WTC11 (cell line): ENCODE measurements at places on chromosomes 16 and 17.
A peak's percentile ranks its signal among the peaks of the same experiment; 100 is the strongest.

GRCh38 chr17:82188001-82188961, 24.4 kb downstream of the CCDC57 start:
- DNase-seq, result no peak

DNA sequence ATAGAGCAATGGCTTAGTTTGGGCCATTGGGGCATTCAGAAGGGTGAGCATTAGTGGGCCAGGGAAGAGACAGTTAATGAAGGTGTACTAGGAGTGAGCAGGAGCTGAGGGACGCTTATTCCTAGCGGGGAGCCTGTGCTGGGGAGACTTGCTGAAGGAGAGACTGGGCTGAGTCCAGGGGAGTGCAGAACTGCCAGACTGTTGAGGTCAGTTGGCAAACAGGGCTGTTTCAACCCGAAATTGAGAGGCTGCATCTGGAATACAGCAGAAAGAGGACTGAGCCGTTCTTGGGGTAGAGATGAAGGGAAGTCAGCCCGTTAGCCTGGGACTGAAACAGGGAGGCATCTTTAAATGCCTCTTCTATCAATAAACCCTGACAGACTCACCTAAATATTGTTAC, 33.2 kb downstream of the MAP2K6 start:
- DNase-seq, result no peak

DNA sequence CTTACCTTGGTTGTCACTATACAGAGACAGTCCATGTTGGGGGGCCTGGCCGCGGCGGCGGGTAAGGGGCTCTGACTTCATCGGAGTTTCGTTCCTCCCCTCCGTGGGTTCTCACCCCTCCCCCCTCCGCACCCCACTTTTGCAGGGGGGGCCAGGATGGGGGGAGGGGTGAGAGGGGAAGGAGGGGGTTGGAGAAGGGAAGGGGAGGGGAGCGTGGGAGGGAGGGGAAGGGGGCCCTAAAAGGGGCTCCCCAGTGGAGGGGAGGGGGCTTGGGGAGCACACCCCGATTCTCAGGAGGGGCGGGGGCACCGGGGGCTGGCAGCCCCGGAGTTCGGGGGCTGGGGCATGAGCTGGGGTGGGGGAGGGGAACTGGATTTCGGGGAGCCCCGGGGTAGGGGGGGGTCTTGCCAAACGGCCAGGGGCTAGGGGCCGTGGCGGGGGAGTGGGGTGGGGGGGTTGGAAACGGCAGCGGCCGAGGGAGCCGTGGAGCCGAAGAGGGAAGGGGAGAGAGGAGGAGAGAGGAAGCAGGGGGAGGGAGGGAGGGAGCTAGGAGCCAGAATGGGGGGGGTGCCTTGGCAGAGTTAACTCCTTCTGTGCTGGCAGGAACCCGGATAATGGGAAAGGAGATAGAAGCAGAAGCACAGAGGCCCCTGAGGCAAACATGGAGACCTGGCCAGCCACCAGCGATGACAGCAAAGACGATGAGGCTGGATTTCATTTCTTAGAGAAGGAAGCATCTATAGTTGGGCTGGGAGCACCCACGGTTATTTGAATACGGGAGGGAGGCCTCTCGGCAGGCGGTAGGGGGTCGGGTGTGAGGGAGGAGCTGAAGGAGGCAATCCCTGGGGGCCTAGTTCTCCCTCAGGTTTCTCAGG, 2.3 kb downstream of the DLG4 start:
- no peak for DNase-seq

GRCh38 chr16:14486520-14487303, 143.3 kb downstream of the PARN start:
- no peak for DNase-seq

- DNase-seq, result no peak
Observed at GRCh38 chr17:43332230-43332629, 66.6 kb upstream of the ARL4D start.

GRCh38 chr16:12703935-12704334, 99.8 kb downstream of the CPPED1 start:
- DNase-seq, result no peak

DNA sequence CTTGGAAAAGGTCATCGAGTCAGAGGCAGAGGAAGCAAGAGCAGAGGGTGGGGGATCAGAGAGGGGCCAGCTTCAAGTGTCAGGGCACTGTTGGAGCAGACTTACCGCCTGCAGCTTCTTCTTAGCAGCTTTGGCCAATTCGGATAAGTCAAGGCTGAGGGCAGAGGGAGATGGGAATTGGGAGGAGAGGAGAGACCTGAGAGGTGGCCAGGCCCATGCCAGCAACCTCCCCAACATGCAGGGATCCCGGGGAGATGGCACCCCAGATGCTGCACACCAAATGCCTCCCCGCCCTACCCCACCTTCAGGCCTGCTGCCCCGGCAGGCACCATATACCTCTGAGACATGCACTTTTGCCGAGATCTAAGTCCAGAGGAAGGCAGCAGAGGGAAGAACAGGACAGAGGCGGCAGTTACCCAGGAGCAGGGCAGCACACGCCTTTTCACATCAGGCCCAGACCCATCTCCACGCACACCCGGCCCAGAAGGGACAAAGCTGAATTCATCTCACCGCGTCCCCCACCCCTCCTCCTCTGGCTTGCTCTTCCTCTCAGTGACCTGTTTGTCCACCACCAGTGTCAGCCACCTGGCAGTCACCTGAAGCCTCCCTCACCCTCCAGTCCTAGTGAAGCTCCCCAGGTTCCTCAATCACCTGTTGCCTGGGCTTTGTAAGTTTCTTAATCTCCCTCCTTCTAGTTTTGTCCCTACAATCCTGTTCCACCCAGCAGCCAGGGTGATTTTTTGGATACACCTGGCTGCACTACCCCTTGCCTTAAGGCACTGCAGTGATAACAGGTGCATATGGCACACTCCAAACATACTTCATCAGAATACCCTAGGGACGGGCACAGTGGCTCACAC, 10.4 kb downstream of the TP53I13 start:
- DNase-seq, result no peak

GRCh38 chr17:5819396-5819795, 235.1 kb upstream of the NLRP1 start:
- DNase-seq, result no peak

DNA sequence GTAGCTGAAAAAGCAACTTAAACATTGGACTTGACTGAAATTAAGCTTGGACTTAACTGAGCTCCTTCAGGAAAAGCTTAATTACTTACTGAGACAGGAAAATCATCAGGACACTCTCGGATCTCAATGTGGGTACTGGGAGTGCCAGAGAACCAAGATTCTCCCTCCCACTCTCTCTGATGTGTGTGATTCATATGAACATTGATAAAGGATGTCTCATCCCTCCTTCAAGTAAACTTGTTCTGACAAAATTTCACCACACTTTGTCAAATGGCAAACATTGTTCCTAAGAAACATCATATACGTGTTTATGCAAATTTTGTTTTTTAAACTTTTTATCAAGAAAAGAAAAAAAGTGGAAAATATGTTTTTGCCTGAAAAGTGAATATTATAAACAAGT, 4.1 kb upstream of the SLFN5 start:
- no peak for DNase-seq

DNA sequence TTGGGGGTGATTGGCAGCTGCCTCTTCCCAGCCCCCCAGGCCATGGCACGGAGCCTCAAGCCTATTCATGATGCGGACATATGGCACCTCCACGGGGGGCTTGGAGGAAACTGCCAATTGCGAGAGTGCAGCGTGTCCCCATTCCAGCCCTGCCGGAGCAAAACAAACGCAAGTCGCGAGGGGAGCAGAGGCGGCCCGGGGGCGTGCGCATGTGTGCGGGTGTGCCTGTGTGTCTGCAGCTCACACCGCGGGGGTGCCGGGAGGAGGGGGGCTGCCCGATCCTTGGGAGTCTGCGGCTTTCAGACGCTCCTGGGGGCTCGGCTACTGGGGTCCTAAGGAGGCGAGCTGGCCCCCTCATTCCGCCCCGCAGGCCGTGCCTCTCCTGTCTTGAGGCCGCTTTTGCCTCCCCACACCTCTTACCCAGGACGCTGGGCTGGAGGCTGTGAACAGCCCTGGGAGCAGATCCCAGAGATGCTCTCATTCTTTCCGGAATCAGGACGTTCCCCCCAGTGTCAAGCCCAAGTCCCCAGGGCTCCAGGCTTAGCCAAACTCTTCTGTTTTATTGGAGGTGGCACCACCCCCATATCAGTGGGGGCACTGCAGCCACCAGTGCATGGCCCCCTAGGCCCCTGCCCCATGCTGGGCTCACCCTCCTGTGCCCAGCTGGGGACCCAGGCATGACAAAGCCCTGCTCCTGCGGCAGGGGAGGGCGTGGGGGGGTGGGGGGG, 29.1 kb downstream of the ENDOV start:
- peak; percentile 53 for DNase-seq

- DNase-seq, result no peak
Observed at GRCh38 chr16:79188115-79188738, 412.3 kb downstream of the MAF start.

DNA sequence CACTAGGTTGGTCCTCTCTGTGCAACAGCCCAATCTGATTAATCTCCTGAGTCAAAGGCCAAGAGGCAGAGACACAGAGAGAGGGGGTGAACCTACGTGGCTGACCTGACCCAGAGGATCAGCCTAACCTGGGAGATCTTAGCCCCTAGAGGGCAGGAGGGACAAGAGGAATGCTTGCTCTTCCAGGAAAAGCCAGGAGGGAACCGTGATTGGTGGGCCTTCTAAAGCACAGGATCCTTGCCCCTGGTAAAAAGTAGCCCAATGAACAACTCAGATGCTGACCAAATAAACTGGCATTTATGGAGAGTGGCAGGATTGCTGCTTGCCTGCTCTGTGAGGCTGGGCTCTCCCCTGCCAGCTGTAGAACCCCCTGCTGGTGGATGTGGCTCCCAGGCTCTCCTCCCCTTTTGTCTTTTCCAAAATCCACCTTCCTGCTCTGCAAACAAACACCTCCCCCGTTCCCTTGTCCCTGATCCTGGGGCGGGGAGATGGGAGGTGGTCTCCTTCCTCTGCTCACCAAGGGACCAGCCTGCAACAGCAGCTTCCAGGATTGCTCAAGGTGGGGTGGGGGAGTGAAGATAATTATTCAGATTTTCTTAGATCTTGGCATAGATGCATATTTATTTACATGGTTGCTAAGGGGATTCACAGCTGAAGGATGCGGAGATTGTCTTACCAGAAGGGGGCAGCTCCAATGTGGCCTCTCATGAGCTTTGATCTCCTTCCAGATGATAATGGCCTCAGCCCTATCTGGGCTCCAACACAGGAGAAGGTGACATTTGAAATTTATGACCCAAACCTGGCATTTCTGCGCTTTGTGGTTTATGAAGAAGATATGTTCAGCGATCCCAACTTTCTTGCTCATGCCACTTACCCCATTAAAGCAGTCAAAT, 71.9 kb downstream of the SDR42E1 start:
- peak; percentile 42 for DNase-seq

DNA sequence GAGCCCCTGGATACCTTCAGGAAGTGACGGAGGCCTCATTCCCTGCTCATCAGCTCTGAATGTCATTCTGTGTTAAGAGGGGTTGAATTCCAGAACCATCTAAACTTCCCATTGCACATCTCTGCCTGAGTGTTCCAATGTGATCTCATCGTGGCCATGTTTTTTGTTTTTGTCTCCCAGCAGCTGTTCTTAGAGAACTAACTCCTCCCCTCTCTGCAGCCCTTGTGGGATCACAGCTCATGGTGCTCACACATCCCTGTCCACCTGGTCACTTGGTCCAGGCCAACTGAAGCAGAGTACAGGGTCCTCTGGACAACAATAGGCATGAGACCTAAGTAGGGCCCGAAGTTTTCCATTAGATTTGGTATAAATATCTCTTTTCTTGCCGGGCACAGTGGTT, 6.0 kb upstream of the SYT17 start:
- no peak for DNase-seq

- no peak for DNase-seq
Observed at GRCh38 chr16:2904922-2905240, 6.8 kb upstream of the FLYWCH1 start.

DNA sequence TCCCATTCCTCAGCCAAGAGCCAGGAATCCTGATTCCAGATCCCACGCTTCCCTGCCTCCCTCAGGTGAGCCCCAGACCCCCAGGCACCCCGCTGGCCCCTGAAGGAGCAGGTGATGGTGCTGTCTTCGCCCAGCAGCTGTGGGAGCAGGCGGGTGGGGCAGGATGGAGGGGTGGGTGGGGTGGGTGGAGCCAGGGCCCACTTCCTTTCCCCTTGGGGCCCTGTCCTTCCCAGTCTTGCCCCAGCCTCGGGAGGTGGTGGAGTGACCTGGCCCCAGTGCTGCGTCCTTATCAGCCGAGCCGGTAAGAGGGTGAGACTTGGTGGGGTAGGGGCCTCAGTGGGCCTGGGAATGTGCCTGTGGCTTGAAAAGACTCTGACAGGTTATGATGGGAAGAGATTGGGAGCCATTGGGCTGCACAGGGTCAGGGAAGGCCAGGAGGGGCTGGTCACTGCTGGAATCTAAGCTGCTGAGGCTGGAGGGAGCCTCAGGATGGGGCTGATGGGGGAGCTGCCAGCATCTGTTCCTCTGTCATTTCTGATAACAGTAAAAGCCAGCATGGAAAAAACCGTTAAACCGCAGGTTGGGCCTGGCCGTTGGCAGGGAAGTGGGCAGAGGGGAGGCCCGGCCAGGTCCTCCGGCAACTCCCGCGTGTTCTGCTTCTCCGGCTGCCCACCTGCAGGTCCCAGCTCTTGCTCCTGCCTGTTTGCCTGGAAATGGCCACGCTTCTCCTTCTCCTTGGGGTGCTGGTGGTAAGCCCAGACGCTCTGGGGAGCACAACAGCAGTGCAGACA, at the start of gene SPN:
SPN (plus strand) TSS at position 232 of the 791 bp plus-strand sequence; CDS start at position 714, 482 bp downstream.
- no peak for DNase-seq

DNA sequence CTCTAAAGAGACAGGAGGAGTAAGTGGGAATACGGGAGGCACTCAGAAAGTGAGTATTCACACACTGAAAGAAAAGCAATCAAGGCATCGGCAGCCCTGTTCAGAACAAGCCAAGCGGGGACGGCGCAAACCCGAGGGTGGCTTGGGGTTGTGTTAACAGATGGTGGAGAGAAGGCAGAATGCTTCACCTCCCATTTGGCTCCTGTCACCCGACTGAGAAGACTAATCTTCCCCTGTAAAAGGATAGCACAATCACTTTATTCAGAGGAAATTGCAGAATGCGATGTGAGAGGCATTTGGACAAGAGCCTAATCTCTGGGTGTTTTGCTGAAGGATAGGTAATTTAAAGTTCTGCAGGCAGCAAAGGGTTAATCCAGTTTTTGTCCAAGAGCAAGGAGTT, 119.3 kb upstream of the WSCD1 start:
- no peak for DNase-seq

- DNase-seq, result no peak
Observed at GRCh38 chr16:54241525-54241924, 45.1 kb downstream of the IRX3 start.

- no peak for DNase-seq
Observed at GRCh38 chr17:75475144-75475835, 18.9 kb downstream of the TMEM94 start.

GRCh38 chr16:72794319-72794718, 253.6 kb downstream of the ZFHX3 start:
- DNase-seq, result no peak

GRCh38 chr17:13378361-13378760, 223.4 kb downstream of the HS3ST3A1 start:
- DNase-seq, result no peak

DNA sequence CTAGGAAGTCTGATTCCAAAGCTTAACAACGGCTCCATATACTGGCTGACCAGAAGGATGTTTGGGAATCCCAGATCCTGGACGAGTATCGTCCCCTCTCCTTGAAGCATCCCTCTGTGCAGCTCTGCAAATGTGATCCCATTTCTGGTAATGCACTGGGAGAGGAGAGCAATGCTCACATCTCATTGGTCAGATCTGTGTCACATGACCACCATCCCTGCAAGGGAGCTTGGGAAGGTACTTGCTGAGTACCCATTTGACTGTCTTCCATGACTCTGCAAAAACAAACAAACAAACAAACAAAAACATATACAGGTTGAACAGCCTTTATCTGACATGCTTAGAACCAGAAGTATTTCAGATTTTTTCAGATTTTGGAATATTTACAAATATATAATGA, 41.9 kb upstream of the KDM8 start:
- DNase-seq, result no peak

GRCh38 chr16:85326113-85326793, 214.0 kb upstream of the CIBAR2 start:
- DNase-seq, result no peak
